ENCODE measurements at places on chromosomes 1 and 21.

DNA sequence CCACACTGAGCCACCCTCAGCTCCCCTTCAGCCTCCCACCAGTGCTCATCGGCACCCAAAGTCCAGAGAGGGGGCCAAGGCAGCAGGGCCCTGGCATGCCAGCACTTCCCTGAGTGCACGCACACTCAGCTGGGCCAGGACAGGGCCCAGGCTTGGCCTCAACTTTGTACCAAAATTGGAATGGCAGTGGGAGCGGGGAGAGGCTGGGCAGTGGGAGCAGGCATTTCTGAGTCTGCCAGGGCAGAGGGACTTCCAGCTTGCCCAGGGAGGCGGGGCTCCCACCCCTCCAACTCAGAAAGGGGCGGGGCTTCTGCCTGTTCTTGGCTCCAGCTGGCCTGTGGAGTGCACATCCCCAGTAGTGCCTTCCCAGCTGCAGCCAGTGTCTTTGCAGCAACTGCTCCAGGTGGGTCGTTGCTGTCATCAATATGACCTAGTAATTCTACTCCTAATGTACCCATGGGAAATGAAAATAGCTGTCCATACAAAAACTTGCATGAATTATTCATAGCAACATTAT is 10.3 kb upstream of the SNX7 start:
- DNase-seq = no peak

DNA sequence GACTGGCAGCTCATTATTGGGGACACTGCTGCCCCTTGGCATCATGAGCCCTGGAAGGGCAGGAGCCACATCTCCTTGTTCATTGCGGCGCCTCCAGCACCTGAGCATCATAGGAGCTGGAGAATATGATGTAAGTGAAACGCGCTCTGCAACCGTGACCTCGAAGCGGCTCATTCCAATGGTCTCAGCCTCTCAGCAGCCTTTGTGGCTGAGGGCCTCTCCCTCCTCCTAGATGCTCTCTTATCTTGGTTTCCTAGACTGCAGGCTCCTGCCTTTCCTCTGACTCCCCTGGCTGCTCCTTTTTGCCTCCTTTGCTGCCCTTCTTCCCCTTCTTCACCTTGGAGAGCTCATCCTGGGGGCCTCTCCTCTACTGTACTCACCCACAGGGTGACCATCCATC is 83.6 kb upstream of the CASZ1 start:
- no peak for DNase-seq

DNA sequence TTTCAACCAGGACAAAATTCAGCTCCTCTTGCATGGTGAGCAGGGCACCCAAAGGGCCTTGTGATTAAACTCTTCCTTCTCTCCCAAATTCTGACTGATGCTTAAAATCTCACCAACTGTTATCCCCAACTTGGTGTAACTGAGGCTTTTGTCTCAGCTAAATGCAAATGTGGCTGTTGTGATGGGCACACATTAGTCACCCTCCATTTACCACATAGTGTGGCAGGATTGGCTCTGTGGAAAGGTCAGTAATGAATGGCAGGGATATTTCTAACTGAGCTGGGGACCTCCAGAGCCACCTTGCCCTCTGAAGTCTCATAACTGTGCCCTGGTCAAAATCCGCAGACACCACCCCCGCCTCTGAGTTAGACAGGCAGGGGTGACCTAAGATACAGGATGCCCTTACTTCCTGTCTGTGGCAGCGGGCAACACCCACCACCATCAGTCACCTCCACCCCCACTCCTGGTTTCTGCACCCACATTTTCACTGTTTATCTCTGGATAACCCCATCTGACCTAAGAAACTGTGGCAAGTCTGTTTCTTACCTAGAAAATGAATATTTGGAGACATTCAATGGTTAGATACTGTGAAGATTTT is 25.4 kb upstream of the RGS16 start:
- DNase-seq = no peak

DNA sequence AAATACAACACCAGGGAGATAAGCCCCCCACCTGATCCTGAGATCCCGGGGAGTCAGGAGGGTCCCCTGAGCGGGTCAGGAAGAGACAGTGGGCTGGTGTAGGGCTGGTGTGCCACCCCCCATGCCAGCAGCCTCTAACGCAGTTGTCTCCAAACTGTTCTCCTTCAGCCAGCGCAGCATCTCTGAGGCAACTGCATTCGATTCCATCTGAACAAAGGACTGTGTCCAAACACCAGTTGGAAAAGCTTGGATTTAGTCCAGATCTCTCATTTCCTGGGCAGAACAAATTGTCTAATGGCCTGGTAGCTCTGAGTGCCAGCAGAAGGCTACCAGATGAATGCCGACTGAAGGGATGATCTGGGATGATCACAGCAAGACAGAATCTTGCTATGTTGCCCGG is 44.1 kb upstream of the EIF4G3 start:
- DNase-seq = no peak

- no peak for DNase-seq
These were observed 39.8 kb upstream of the SYNC start for GRCh38 chr1:32742199-32742947.

GRCh38 chr1:189619682-189620332 is 857.9 kb downstream of the BRINP3 start:
- DNase-seq = no peak

DNA sequence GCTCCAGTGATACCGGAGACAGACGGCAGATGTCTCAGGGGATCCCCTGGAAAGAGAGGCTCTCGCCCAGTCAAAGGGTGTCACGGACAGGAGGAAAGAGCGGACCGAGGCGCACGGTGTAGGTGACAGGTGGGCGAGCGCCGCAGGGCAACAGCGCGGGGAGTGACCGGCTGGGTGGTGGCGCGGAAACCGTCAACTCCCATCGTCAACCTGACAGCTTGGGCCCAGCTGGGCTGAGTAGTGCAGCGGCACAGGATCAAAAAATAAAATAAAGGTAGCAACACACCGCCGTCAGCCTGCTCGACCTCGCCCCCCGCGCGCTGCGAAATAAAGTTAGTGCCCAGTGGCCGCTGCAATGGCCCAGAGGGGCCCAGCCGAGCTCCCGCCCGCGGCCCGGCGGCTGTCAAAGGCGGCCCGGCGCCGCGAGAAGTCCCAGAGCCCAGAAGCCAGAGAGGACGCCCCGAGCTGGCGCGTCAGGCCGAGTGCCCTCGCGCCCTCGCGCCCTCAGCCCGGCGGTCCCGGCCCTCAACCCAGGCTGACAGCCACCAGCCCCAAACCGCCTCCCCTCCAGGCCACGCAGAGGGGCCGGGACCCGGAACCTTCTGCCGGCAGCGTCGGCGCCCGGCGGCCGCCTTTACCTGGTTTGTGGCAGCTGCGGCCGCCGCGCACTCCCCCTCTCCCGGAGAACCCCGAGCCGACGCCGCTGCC is at the start of gene LYST:
Gene LYST, minus strand, starts transcription at position 702 of the 708 bp plus-strand sequence. CDS start 36,489 bp downstream, outside the sequence.
- DNase-seq = peak; percentile 59

GRCh38 chr1:9265968-9266367 is 26.7 kb upstream of the SPSB1 start:
- DNase-seq = no peak

DNA sequence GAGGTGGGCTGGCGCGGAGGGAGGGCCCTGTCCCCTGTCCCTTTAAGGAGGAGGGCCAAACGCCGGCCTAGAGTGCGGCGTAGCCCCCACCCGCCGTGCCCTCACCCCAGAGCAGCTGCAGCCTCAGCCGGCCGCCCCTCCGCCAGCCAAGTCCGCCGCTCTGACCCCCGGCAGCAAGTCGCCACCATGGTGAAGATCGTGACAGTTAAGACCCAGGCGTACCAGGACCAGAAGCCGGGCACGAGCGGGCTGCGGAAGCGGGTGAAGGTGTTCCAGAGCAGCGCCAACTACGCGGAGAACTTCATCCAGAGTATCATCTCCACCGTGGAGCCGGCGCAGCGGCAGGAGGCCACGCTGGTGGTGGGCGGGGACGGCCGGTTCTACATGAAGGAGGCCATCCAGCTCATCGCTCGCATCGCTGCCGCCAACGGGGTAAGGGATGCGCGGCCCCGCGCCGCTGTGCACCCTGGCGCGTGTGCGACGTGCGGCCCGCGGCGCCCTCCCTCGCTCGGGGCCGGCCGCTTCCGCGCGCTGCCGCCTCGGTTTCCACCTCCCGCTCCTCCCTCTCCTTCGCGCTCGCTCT is at the start of gene PGM1:
Gene PGM1, plus strand, starts transcription at position 109 of the 583 bp plus-strand sequence. Its CDS starts 78 bp downstream, at position 187.
- DNase-seq = peak; percentile 87

GRCh38 chr1:156009404-156009803 is 11.3 kb downstream of the SSR2 start:
- DNase-seq = no peak

GRCh38 chr1:31509124-31510072 is 66.9 kb upstream of the TINAGL1 start:
- no peak for DNase-seq

GRCh38 chr21:36149788-36150711 is 6.6 kb upstream of the DOP1B start:
- peak; percentile 43 for DNase-seq

- DNase-seq = no peak
These were observed 203.1 kb downstream of the NFIA start for GRCh38 chr1:61285371-61285885.

- no peak for DNase-seq
These were observed 2.7 kb downstream of the RPRD2 start for GRCh38 chr1:150366416-150367296.

GRCh38 chr21:29340228-29340627 is 41.5 kb downstream of the BACH1 start:
- no peak for DNase-seq

DNA sequence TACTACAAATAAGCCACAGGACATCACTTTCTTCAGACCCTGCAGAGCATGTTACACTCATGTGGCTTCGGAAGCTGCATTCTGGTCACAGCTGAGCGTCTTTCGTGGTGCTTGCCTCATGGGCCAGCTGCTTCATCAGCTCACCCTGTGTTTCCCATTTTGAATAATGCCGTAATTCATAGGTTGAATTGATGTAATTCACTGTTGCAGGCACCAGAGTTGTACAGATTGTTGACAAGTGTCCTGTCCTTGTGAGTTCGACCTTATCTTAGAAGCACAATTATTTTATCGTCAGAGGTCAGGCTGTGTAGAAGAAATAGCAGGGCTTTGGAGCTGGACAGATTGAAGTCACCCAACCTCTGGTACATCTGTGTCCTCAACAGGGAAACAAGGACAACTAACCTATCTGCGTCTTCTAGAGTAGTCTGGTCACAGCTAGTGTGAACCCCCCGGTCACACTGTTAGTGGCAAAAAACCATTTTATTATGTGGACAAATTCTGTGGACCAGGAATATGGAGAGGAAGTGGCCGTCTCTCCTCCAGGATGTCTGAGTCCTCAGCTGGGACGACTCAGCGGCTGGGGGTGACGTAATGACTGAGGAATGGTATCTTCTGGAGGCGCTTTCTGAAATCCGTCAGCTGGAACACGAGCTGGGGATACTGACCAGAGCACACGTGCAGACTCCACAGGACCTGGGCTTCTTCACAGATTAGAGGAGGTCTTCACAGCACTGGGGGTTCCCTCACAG is 17.8 kb downstream of the PKNOX1 start:
- peak; percentile 74 for DNase-seq

- no peak for DNase-seq
These were observed 225.2 kb downstream of the LTN1 start for GRCh38 chr21:28767523-28767922.

DNA sequence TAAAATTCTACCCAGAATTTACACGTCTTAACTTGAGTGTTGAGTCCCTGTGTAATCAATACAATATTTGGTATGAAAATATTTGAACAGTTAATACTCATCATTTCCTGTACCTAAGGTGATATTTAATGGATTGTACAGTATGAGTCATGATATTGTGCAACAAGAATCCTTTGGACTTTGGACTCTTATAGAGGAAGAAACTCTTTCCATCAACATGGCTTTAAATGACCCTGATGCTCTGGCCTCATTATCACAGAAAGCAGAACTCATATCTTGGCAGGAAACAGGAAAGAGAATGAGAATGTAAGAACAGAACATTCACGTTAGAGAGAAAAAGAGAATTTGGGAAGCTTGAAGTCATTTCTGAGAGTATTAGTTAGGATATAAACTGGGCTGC is 168.8 kb upstream of the B3GALT2 start:
- no peak for DNase-seq

- peak; percentile 32 for DNase-seq
These were observed 20.3 kb downstream of the RXRG start for GRCh38 chr1:165424454-165425216.

DNA sequence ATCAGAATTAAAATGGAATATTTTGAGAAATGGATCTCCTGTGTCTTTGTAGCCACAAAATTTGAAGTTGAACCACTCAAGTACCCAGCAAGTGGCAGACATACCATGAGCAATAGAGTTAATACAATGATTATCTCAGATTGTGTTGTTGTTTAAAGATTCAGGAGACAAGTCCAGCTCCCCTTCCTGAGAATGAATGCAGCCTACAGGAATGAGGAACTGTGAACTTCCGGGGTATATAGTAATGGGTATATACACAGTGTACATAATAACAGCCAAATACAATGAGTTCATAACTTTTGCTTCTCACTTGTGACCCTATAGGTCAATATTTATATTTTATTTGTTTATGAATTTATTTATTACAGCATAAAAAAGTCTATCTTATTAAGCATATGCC is 445.0 kb downstream of the SETD4 start:
- no peak for DNase-seq

DNA sequence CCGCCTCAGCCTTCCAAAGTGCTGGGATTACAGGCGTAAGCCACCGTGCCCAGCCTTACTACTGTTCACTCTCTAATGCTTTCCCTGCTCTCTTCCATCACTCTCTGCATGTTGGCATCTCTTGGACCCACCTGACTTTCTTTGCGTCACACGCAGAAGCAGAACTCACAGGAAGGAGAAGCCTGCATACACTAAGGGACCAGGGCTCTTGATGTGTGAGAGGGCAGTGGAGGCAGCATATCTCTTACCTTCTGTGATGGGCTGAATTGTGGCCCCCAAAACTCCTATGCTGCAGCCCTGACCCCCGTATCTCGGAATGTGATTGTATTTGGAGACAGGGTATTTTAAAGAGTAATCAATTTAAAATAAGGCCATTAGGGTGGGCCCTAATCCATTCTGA is 26.7 kb upstream of the SLAMF9 start:
- no peak for DNase-seq

- no peak for DNase-seq
These were observed 296.8 kb downstream of the PBX1 start for GRCh38 chr1:164855716-164856329.

GRCh38 chr1:214154596-214155292 is 126.2 kb upstream of the SMYD2 start:
- no peak for DNase-seq

DNA sequence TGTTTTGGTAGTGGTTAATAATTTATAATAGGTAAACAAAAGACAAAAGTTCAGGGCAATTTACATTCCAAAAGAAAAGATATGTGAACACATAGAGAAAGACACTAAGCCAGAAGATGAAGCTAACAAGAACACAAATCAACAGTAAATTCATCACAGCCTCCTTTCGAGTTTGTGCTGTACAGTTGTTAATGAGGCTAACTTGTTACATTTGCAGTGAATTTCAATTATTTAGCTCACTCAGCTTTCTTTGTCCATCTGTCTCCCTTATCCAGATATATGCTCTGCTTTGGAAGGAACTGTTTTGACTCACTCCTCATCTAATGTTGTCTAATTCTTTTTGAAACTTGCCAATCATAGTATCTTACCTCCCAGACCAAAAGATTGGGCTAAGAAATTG is 423.3 kb upstream of the OLFM3 start:
- DNase-seq = no peak

- no peak for DNase-seq
These were observed 150.0 kb downstream of the PPP1R12B start for GRCh38 chr1:202498542-202498941.
